ENCODE measurements at places on chromosomes 7 and 10.
A peak's percentile ranks its signal among the peaks of the same experiment; 100 is the strongest.

- no peak for DNase-seq
These were observed 1132.0 kb upstream of the LRRTM3 start for GRCh38 chr10:65793738-65794425.

GRCh38 chr10:99984211-99985034 lies 25.3 kb downstream of the DNMBP start:
- DNase-seq, result no peak

DNA sequence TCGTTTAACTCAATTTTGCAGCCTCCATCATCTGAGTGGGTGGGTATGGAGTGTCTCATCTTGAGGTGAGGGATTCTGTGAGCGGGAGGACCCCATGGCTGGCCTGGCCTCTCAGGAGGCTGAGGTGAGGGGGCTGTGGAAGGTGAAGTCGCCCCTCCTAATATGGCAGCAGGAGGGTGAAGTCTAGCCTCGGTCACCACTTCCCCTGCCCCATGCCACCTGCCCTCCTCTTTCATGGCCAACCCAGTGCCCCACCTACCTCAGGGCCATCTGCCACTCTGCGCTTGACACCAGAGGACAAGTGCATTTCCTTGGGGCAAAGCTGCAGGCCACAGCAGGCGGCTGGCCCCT lies 8.7 kb downstream of the RASGEF1A start:
- no peak for DNase-seq

DNA sequence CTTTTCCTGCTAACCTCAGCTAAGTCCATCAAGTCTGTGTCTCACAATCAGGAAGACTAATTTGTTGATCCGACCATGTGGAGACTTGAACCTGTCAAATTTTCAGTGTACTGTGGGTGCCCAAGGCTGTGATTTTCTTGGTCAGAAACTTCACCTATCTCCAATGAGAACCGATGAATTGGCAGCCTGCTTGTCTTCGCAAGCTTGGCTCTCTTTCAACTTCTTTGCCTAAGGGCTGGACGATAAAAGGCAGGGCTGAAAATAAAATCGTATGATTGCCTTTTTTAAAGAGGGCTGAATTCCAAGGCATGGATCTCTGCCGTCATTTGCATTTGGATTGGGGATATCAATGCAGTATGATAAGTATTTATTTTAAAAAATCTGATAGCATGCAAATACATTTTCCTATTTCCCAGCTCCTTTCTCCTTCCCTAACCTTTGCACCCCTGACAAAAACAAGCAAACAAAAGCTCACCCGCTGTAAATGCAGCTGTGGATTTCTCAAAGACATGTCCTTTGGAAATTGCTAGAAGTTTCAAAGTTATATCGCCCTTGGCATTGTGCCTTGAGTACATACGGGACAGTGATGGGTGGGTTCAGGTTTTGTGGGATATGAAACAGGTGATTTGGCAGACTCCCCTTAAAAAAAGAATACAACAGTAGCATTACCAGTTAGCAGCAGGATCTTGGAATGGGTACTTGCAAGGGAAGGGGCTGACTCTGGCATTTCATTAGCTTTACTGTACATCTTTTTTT lies 80.6 kb downstream of the NPTX2 start:
- no peak for DNase-seq

GRCh38 chr7:131489196-131489595 lies 67.2 kb downstream of the PODXL start:
- no peak for DNase-seq

DNA sequence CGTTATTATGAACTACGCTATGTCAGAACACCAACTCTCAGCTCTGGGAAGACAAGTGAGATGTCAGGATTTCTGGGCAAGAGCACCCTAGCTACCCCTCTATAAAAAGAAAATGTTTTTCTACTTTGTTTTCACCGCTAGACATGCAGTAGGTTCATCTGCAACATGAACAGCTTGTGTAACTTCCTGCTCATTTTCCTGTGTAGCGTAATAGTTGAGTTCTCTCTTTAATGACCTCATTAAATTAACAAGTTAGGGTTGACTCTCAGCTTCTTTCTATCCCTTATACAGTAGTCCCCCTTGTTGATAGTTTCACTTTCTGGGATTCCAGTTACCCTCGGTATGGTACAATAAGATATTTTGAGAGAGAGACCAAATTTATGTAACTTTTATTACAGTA lies 329.4 kb upstream of the ZNF32 start:
- no peak for DNase-seq

DNA sequence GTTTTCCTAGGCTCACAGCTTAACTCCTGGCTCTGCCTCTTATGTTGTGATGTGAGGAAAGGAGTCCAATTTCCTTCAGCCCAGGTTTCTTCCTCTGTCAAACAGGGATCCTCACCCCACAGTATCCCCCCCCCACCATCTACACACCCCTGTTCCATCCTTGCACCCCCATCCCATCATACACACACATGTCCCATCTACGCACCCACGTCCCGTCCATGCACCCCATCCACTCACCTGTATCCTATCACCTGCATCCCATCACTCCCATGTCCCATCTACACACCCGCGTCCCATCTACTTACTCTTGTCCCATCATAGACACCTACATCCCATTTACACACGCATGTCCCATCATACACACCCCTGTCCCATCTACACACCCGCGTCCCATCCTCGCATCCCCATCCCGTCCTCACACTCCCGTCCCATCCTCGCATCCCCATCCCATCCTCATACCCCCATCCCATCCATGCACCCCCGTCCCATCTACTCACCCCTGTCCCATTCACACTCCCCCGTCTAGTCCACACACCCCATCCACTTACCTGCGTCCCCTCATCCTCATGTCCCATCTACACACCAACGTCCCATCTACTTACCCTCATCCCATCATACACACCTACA lies 117.3 kb downstream of the TRRAP start:
- no peak for DNase-seq

- no peak for DNase-seq
These were observed 357.1 kb upstream of the AOAH start for GRCh38 chr7:37081436-37081835.

- DNase-seq, result no peak
These were observed 304.5 kb upstream of the IMMP2L start for GRCh38 chr7:111866787-111867186.

DNA sequence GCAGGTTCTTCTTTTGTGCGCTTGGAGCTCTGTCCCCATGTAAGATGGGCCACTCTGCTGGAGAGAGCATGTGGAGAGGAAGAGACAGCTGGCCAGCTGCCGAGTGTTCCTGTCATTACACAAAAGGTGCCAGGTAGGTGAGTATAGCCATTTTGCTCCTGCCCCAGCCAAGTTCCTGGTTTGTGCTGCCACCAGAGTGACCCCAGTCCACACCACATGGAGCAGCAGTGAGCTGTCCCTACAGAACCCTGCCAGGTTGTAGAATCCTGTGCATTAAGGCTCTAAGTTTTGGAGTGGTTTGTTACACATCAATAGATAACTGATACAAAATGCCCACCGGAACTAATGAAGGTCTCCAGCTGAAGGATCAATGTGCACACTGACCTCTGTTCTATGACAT lies 84.6 kb upstream of the GHITM start:
- no peak for DNase-seq

- no peak for DNase-seq
These were observed 406.5 kb upstream of the SEMA3D start for GRCh38 chr7:85593355-85593754.

- no peak for DNase-seq
These were observed 5.0 kb downstream of the LRRC27 start for GRCh38 chr10:132336919-132337407.

GRCh38 chr10:17029581-17030271 lies 99.9 kb downstream of the CUBN start:
- peak; percentile 42 for DNase-seq

DNA sequence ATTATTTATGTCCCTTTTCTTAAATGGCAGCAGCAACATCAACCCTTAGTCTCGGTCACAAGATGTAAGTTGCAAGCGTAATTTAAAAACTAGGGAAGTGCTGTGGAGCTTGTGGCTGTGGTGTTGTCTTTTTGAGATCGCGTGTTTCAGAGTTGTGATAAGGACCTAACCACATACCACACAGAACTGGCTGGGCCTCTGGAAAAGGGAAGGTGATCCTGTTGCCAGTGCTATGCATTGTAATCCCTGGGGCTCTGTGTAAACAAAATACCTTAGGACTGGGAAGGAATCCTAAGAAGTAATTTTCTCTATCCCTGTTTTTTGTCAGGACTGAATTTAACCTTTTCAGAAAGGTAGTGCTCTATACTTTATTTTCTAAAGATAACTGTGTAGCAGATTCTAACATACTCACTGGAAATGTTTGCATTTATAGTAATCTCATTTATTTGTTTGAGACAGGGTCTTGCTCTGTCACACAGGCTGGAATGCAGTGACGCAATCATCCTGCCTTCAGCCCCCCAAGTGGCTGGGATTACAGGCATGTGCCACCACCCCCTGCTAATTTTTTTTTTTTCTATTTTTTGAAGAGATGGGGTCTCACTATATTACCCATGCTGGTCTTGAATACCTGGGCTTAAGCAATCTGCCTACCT lies 60.4 kb downstream of the INPP5F start:
- no peak for DNase-seq

DNA sequence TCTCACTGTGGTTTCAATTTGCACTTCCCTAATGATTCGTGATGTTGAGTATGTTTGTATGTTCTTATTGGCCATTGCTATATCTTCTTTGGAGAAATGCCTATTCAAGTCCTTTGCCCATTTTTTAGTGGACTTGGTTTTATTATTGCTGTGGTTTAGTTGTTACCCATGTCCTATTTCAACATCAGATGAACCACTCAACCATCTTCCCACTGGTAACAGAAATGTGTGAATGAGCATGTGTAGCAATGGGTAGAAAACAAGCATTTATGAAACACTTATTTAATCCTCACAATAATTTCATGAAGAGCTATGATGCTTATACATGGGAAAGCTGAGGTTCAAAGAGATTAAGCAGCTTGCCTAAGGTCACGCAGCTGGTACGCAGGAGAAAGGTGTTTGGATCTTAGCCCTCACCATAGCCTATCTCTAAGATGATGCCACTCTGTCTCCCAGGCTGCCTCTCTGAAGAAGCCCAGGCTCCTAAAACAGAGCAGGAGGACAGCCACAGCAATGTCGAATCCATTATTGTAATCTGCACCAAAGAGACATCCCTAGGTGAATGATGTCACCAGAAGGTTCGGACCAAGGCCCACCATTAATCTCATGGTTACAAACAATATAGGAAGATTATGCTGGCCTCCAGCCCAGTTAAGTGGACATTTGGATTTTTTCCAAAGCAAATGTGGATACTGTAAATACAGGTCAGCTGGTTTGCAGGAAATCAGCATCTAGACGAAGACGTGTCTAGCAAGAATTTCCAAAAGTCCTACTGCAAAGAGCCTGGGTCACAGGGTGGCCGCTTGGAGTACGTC lies 447.6 kb upstream of the ZMIZ1 start:
- DNase-seq, result no peak

GRCh38 chr10:5416981-5417380 lies 4.6 kb downstream of the NET1 start:
- DNase-seq, result no peak

DNA sequence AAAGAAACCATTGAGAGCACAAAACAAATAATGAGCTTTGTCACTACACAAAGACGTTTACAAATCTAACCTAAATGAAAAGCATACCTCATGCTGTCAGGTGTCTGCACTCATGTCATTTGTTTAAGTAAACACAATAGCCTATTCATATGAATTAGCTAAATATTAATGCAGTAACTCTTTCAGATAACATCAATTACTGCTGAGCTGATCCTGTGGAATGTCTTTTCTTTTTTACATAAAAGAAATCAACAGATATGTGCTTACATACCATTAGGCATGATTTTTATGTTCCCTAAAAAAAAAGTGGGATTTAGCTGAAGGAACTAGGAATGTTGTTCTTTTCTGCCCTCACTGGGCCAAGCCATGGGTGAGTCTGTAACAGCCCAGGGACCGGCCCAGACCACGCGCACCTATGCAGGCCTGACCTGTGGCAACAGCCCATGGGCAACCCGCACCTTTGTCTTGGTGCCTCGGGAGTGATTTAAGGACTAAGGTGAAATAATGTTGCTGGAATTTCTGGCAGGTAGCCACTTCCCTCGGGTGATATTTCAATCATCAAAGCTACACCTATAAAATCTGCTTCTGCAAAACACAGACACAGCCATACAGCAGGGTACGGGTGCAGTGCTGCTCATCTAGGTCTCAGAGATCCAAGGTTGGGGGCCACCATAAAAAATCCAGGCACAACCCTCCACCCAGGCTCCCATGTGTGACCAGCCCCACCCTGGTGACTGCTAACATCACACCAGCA lies 44.6 kb downstream of the FGFR2 start:
- DNase-seq, result no peak

DNA sequence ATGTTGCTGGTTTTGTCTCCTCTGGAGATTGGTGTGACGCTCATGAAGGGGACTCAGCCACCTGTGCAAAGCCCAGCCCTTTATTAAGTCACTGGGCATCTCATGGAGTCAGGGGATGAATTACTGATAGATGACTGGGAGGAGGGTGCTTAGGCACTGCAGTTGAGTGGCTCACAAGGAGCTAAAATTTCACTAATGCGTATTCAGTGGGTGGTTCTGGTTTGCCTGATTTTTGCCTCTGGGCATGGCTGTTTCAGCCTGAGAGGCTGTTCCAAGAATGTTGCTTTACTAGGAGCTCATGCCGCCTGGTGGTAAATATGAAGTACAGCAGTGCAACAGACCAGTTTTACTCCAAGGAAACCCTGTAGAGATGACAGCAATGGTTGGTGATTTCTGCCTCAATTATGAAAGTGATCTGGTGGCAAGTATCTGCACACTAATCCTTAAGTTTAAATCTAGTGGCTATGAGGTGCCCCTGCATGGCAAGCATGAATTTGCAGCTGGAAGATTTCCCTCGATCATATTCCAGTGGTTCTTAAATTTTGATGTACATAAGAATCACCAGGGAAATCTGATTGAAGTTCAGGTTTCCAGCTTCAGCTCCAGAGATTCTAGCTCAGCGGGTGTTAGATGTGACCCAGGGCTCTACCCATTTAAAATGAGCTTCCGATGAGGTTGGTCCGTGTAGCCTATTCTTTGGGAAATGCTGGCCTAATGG lies 19.9 kb downstream of the ACTA2 start:
- DNase-seq, result no peak

DNA sequence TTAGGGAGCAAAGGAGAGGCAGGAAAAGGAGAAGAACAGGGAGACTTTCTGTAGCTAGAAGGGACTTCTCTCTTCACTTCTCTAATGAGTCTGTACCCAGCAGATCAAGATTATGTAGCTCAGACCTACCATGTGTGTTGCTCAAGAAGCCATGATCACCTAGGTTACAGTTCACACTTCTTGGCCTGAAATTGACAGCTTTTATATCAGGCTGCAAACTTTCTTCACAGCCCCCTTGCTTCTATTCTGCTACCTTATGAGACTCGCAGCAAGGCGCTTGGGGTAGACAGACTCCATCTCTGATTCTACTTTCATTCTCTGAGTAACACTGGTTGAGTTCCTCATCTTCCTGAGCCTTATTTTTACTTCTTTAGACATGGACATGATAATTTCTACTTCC lies 19.6 kb upstream of the GIMAP2 start:
- no peak for DNase-seq

GRCh38 chr10:128814024-128814423 lies 653.0 kb upstream of the MGMT start:
- no peak for DNase-seq

GRCh38 chr7:90629297-90629918 lies 33.3 kb downstream of the CDK14 start:
- DNase-seq, result no peak
